ENCODE measurements at places on chromosomes 12 and 14.

DNA sequence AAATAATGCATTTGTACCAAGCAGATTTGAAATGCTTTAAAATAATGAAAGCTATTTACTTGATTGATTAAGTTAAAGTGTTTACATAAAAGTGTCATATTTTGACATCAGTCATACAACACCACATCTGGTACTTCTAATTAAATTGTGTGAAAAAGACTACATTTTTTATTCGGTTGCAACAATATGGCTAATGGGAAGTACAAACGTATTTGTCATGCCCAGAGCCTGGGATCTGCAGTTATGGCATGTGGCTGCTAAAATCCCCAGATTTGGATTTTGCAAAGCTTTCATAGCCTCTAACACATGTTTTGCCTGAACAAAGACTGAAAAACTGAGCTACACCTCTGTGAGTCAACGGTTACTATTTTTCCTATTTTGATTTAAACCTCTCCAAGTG, 66.6 kb downstream of the LLPH start:
- DNase-seq, result no peak

- DNase-seq, result no peak
Observed at GRCh38 chr12:7150356-7150755, 20.2 kb downstream of the CLSTN3 start.

GRCh38 chr14:62017651-62018230, 255.5 kb downstream of the SNAPC1 start:
- DNase-seq, result no peak

- DNase-seq, result no peak
Observed at GRCh38 chr14:101709533-101709881, 52.0 kb upstream of the PPP2R5C start.

DNA sequence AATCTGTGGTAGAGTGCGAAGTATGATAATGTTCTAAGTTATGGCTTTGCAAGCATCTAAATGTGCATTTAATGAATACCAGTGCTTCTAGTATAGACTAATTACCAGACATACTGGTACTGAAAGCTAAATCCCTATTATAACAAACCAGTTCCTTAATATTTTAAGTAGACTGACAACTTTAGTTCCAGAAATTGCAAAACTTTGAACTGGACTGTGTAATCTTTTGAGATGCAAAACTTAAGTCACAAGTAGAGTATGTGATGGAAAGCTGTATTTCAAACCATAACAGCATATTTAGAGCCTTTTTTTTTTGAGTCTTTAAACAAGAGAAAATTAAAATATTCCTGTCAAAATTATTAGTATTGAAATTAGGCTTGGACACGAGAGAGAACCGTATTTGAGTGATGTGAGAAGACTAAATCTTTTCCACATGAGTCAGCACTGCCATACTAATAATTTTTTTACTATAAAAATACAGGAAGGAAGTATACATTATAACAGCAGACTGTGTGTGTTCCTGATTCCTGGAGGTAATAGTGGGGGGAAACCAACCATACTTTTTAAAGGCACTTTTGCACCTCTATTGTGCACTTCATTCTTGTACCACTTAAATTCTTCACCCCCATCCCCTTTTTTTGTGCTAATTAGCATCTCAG, 45.5 kb downstream of the PPM1A start:
- DNase-seq, result no peak

- DNase-seq, result no peak
Observed at GRCh38 chr14:64112867-64113678, 181.1 kb downstream of the ESR2 start.

DNA sequence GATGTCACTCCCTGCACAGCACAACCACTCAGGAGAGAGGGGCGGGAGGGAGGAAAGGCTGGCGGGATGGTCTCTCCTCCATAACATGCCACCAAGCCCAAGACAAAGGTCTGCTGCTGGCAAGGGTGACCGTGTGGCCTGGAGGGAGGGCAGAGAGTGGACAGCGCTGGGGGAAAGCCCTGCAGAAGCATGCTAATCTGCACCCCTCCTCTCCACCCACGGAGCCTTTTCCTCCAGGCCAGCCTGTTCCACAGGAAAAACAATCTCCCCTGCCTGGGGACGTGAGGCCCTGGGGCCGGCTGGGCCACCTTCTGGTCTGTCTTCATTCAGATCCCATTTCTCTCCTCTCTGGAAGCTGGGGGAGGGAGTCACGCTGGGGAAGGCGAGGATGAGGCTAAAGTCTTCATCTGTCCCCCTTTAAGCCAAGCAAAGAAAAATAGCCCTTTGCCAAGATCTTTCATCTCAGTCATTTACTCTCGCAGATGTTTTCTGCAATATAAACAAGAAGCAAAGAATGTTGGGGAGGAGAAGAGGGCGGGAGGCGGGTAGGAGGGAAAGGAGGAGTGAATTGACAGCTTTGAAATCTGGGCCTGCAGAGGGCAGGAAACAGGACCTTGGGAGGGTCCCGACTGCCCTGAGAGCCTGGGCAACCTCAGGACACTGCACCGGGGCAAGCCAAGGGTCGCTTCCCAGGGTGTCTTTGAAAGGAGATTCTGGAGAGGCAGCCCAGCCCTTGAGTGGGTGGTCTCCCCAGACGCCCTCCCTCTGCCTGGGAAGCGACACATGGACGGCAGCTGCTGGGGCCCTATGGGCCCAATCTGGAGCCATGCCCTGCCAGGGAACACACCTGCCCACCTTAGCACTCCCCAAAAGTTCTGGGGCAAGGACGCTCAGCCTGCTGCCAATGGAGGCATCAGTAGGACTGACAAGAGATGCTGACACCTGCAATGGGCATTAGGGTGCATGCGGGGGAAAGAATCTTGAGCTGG, 133.6 kb downstream of the ZFP36L1 start:
- no peak for DNase-seq

DNA sequence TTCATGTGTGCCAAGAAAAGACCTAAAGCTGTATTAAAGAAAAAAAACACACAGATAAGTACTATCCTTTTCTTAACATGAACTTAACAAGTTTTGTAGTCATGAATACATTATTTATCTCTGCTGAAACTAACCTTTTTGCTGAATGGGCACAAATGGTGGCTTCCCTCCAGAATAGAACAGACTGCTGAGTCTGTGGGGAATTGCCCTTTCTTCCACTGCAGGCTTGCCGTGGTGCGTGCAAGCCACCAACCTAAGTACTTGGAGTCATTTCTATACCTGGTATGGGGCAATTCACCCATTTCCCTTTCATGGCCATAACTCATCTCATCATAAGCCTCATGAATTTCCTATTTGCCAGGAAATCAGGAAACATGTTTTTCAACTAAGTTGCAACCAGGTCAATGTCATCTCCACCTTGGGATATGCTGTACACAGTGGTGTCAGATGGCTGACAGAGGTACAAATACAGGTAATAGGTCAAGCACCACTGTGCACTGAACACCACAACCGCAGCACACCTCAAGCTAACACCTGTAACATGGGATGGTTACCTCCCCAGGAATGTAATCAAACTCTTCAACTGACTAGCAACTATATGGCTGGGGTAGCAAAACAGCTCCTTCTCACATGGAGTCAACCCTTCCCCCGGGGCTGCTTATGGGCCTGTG, 49.9 kb downstream of the CATSPERB start:
- no peak for DNase-seq

- no peak for DNase-seq
Observed at GRCh38 chr12:90972226-90972625, 17.2 kb upstream of the CCER1 start.

- DNase-seq, result no peak
Observed at GRCh38 chr12:106181401-106182114, 42.8 kb upstream of the NUAK1 start.

DNA sequence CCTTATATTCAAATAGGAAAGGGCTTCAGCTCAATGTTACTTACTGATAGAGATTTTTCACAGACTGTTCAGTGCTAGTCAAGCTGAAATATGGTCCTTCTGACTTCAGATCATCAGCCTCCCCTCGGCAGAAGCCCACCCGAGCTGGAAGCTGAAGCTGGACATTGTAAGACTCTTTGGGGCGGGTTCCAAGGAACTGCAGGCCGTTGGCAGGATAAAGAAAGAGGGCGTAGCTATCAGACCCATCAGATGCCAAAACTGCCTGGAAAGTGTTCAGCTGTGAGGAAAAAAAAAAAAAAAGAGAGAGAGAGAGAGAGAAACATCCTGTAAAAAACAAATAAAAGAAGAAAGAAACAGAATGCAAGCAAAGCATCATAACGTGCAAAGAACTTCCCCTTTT, 8.8 kb downstream of the NID2 start:
- no peak for DNase-seq

DNA sequence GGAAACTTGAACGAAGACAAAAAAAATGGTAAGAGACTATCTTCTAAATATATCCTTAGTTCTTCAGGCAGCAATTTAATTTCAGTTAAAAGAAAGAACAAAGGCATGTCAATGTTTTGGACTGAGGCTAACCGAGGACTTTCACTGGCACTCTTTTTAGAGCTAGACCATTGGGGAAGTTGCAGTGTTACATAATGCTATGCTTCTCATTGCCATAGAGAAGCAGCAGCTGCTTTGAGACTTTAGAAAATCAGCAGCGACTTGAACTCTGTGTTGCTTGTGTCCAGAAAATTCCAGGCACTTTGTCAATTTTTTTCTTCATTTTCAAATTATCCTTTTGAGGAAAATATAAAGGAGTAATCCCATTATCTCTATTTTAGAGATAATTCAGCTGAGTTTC, 964.2 kb downstream of the NRXN3 start:
- no peak for DNase-seq

- no peak for DNase-seq
Observed at GRCh38 chr12:131046813-131047788, 93.4 kb downstream of the ADGRD1 start.

DNA sequence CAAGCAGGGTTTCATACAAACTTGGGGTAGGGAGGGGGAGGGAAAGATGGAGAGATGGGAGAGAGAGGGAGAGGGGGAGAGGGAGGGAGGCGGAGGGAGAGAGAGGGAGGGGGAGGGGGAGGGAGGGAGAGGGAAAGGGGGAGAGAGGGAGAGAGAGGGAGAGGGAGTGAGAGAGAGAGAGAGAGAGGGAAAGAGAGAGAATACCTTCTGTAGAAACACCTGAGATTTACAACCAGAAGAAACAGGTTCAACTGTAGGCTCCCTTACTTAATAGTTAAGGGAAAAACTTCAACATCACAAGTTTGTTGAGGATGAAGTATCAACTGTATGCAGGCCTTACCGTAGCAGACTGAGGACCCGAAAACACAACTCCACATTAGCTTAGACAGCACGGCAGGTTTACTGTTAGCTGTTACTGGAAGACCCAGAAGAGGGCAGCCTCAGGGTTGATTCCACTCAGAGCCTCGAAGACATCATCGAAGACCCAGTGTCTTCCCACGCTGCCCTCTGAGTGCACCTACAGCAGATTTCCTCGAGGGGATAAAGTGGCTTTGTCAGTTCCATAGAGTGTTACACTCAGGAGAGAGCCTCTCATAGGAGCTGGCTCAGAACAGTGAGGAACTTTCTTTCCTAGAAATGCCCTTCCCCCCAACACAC, 72.4 kb downstream of the NT5DC3 start:
- DNase-seq, result no peak

DNA sequence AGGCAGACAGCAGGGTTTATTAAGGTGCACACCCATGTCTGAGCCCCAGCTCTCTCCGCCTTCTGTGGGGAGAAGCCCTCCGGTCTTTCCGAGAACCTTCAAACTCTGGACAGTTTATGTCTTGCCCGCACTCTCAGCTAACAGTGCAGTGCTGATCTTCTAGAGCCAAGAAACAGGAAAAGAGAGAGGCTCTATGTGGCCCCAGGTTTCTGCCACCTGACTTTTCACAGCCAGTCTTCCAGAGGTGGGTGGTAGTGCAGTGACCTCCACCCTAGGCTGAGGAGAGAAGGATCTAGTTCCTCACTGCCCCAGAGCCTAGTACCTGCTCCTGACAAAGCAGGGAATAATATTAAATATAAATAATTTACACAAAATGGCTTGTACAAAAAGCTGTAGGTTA, 4.0 kb upstream of the SLC22A17 start:
- DNase-seq, result no peak

GRCh38 chr12:85179680-85180270, 100.2 kb upstream of the ALX1 start:
- DNase-seq, result no peak

- no peak for DNase-seq
Observed at GRCh38 chr12:71558445-71558844, 105.2 kb downstream of the ZFC3H1 start.

Measured in type B pancreatic cell (in vitro differentiated cells).